ENCODE measurements at places on chromosomes 3 and 15. TPM values are rescaled to one million over a fixed set of nuclear protein-coding genes. Genes with fewer than 3 reads are reported as not detected.

DNA sequence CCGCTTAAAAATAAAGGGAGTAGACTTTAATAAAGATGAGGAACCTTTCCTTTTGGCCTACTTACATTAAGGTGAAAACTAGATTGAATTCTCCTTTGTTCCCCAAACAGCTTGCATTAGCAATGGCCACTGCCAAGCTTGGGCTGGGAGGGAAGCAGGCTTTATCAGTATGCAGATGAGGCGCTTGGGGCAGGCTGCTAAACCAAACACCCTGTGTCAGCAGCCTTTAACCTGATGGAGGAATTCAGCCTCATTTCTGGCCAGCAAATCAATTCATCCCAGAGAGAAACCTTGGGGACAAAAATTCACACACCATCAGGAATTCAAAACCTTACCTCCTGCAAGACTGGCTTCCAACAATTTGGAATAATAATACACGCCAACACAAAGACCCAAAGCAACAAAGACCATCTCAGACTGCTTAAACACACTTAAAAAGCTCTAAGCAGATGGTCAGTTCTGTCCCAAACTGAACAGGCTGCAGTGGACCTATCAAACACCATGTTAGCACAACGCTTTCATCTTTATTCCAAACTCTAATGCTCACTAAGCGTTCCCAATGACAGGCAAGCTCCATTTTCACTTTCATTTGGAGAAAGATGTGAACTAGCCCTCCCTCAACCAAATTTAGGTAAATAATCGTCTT lies 255.1 kb upstream of the CMC1 start:
- no peak for DNase-seq

DNA sequence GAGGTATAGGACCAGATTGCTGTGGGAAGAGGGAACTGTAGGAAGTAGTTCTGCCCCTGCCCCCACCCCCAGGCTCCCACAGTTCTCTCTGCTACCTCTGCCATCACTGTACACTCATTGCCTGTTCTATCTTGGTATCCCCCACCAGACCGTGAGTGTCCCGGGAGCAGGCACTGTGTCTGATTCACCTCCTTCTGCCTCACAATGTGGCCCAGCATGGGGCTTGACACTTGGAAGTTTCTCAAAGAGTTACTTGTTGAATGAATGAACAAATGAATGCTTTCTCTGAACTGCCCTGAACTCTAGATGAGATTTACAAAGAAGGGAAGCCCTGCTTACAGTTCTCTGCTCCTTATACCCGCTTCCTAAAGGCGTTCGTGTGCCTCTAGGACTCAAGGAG lies 27.1 kb upstream of the PIK3CB start:
- DNase-seq = no peak

GRCh38 chr15:61091856-61092255 lies 137.2 kb downstream of the RORA start:
- no peak for DNase-seq

- DNase-seq = no peak
Observed at GRCh38 chr3:45599424-45599886, 4.9 kb downstream of the LIMD1 start.

DNA sequence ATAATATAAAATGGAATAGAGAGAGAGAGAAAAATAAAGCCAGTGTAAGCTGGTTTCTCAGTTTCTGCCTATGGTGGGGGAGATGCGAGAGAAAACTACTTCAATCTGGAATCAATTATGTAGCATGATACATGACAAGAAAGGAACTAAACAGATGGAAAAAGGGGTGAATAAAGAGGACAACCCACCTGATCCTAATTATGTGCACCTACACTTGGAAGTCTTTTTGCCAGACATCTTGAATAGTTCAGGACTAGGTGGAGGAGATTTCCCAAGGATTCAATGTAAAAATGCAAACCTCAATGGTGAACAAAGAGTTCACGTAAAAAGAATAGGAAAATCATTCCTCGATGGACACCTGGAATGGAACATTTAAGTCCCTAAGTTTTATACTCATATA lies 524.4 kb upstream of the RGMA start:
- no peak for DNase-seq

GRCh38 chr15:90638963-90639362 lies 78.2 kb upstream of the BLM start:
- no peak for DNase-seq

Gene GPR27
- 4.5 TPM for total RNA-seq

Gene DNAH1
- 13.8 TPM for total RNA-seq

All from mucosa of gallbladder (tissue), 1 donor.